NCI-H1436 treated with DMSO at 0.1 percent for 48 hours (cell line): ENCODE measurements at places on chromosomes 4 and X.

GRCh38 chrX:40478474-40479065, 102.2 kb upstream of the ATP6AP2 start:
- DNase-seq = no peak

DNA sequence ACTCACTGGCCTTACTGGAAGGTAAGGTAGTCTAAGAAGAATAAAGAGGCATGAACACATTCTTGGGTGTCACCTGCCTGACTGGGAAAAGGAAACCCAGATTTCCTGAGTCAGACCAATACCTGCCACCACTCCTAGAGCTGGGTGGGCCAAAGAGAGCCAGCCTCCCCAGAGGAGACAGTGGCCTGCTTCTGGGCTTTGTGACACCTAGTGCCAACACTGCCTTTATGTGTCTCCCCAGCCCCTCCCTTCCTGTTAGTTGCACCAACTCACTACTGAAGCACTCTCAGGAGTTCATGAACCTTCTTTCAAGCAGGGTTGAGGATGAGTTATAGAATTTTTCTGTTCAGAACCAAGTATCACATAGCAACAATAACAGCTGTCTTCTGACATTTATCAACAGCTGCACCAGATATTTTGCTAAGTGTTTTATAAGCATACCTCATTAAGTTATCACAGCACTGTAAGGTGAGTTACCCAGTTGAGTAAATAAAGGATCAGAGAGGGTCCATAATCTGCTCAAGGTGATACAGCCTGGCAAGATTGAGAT, 77.6 kb upstream of the ETNPPL start:
- DNase-seq = no peak

- no peak for DNase-seq
Observed at GRCh38 chr4:67751260-67751659, 2.9 kb downstream of the GNRHR start.

GRCh38 chr4:139985401-139985800, 168.6 kb downstream of the MAML3 start:
- DNase-seq = no peak

- DNase-seq = no peak
Observed at GRCh38 chr4:119506806-119507205, 121.8 kb downstream of the PDE5A start.

GRCh38 chr4:16083241-16084191, at the start of gene PROM1:
PROM1 (minus strand) TSS chr4:16084023; CDS start chr4:16075906, 8,117 bp downstream.
- no peak for DNase-seq

DNA sequence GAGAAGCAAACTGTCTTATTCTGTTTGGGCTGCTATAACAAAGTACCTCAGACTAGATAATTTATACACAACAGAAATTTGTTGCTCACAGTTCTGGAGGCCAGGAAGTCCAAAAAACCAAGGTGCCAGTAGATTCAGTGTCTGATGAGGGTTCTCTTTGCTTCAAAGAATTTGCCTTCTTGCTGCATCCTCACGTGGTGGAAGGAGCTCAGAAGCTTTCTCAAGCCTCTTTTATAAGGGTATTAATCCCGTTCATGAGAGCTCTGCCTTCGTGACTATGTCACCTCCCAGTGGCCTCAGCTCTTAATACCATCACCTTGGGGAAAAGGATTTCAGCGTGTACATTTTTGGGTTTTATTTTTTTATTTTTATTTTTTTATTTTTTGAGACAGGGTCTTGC, 20.1 kb downstream of the CA5B start:
- no peak for DNase-seq

GRCh38 chr4:69467797-69468196, 27.9 kb downstream of the UGT2B4 start:
- DNase-seq = no peak

DNA sequence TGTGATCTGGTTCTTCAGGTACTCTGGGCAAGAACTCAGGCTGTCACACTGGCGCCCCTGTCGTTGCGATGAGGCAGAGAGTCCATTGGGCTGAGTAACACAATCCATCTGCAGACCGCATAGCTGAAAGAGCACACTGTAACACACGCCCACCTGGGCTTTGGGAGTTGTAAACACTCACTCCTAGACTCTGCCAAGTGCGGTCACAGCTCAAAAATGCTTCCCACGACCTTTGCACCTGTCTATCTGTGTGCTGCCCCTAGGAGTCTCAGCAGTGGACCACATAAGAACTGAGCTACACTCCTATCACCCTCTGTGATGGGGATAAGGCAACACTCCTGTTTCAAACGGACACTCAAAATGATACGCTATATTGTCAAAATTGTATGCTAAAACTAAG, 2028.3 kb downstream of the PCDH7 start:
- no peak for DNase-seq

DNA sequence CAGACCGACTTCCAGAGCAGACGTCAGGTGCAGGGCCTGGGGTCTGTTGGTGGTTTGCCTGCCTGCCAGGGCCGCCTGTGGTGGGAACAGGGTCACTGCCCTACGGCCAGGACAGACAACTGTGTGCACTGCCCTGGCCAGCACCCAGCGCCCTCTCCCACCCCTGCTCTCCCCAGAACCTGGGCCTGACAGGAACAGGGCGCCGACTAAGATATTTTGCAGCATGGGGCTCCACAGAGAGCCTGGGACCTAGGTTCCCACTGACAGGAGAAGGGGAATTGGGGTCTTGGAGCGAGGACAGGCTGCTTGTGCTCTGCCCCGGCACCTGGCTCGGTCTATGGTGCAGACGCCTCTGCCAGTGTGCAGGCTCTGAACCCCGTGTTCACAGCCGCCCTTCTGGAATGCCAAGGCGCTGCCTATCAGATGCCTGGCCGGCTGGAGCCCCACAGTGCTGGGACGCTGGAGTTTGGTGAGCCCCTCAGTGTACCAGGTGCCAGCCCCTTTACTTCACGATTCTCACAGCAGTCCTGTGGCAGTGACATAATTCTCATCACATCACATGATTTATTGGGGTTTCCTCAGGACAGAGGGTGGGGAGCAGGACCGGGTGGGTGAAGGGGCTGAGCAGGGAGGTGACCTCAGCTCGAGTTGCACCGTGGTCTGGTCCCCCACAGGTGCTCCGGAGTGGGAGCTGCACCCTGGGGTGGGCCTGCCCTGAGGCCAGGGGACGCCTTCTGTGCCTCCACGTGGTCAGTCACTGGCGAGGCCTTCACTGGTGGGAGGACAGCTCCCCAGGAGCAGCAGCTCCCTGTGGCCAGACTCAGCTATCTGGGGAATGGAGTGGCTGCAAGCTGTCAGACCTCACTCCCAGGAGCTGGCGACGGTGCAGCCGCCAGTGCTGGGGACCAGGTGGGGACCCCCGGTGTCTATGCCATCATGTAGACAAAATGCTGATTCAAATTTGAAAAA, 113.8 kb upstream of the LRPAP1 start:
- DNase-seq = no peak

- DNase-seq = no peak
Observed at GRCh38 chr4:40486534-40486933, 143.1 kb downstream of the RBM47 start.

DNA sequence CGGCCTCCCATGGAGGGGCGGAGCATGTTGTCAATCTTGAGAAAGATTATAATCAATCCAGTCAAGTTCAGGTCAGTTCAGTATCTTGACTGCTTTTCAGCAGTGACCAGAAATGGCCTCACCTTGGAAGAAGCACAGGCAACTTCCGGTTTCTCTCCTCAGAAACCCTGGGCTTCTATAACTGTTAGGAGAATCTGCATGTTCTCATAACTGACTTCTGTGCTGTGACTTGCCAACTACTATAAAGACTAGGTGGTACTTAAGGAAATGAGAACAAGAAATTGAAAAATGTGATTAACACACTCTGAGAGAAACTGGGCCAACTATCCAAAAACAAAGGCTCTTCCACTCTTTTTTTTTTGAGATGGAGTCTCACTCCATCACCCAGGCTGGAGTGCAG, 35.9 kb upstream of the TLR3 start:
- no peak for DNase-seq

DNA sequence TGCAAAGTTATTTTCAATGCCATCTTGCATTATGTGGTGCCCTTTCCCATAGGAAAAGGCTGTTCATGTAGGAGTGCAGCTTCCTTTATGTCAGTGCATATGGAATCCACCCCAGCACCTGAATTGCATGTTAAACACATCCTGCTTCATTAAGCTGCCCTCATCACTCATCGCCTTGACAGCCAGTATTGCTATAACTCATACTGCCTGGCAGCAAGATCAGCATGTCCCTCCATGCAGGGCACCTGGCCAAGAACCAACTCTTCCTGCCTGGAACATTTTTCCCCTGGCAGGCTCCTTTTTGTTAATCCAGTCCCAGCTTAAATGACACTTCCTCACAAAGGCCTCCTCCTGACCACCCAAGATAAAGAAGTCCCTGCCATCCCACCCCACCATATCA, 23.5 kb upstream of the CA5B start:
- no peak for DNase-seq

DNA sequence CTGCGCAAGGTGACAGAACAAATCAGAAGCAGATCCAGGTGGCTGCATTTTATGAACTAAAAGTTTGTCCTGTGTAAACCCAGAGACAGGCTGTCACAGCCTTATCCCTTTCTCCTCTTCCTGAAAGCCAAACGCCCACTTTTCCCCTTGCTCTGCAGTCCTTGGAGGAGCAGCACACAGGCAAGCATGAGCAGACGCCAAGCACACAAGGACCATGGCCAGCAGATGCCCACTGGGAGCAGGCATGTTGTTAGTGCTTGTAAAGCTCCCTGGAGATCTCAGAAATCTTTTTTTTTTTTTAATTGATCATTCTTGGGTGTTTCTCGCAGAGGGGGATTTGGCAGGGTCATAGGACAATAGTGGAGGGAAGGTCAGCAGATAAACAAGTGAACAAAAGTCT, 11.5 kb upstream of the HOPX start:
- DNase-seq = no peak

DNA sequence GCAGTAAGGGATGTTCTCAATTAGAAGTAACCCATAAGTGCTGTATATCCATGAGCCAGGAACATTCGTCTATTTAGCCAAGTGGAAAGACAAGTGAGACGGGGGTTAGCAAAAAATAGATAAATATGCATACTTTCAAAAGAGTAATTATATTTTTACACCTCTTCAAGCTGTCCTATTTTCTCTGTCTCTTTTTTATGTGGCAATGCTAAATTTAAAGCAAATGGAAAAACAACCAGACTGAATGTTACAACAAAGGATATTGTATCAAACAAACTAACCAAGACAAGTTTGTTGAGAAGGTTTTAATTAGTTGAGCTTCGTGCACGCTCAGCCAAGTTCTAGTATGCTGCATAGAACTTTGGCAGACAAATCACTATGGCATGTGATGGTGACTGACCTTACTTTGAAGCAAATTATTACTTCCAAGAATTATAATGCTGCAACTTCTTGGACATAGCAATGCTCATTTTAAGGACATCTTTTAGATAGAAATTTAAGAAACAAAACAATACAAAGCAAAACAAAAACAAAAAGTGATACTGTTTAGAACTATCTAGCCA, 61.4 kb upstream of the TMEM150C start:
- no peak for DNase-seq

GRCh38 chr4:137417676-137418075, 114.6 kb downstream of the PCDH18 start:
- DNase-seq = no peak

- no peak for DNase-seq
Observed at GRCh38 chr4:10055871-10056270, 34.6 kb upstream of the SLC2A9 start.

GRCh38 chr4:177242651-177243286, 66.9 kb upstream of the NEIL3 start:
- no peak for DNase-seq

DNA sequence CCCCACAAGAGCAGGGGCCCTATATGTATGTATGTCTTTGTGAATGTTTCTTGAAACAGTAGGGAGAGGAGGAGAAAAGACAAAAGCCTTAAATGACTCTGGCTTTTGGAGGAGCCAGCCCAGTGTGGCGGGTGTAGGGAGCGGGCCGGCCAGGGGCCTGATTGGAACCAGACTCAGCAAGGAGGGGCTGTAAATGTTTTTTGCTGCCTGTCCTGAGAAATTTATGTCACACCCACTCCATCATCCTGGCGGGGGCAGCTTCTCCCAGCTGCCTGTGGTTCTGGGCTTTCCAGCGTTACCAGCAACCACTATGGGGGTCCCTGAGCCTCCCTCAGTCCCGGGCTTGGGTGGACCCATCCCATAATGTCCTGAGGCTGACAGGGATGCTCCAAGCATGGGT, 130.8 kb downstream of the PJA1 start:
- no peak for DNase-seq

DNA sequence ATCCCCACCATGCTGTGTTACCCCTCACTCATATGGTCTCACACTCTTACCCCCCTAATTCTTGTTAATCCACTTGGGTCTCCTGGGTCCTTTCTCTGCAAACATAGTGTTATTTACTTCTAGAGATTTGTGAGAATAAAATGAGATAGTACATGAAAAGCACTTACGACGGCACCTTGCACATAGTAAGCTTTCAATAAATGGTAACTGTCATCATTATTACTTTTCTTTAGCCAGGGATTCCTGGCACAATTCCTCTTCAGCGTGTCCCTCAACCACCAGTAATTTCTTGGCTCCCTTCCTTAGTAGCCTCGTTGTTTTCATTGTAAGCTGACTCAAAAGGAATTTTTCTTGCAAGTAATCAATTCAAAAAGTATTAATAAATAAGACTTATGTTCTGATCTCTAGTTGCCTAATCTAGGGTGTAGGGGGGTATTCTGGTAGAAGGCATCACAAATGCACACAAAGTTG, 30.1 kb upstream of the RBMX start:
- DNase-seq = no peak

DNA sequence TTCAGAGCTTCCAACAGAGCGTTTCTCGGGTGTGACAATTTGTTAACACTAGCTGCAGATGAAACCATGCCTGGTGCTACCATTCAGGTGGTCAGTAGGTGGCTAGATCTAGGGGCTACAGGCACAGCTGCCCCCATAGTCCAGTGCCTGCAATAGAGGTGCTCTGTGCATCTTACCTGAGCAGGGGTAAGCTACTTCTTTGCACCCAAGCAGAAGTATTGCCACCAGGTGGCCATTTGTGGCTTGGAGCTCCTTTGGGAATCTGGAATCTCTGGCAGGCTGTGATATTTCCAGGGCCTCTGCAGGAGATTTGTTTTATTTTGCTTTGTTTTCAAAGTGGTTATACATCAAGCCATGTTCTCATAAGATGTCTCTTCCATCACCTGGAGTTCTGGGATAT, 170.7 kb upstream of the PUDP start:
- DNase-seq = no peak

DNA sequence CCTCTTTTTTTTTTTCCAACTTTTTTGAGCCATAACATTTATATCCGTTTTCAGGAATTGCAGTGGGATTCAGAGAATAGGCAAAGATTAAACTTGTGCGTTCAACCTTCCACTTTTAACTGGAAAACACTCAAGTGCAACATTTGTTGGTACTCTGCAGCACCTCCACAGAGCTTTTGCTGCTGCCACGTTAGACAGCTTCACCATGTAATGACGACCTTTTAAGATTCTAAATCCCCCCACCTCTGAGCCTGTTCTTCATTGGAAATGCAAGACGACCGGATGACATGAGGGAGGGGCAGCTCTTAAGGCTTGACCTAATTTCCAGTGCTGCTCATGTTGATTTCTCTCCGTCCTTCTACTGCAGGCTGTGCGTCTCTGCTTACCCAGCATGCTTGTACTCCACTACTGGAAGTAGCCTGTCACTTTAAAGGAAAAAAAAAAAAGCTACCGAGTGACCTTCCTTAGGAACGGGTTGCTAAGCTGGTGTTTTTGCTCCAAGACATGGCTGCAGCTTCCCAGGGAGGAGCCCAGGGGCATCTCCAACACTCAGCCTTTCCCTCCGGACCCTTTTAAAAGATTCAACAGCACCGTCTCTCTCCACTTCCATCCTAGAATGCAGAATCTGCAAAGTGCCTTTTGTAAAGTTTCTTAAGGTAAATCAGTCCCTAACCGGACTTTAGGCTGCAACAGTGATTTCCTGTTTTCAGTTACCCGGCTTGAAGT, at the start of gene CC2D2A:
Gene CC2D2A, plus strand, starts transcription at position 481 of the 726 bp plus-strand sequence. CDS start 6,051 bp downstream, outside the sequence.
- no peak for DNase-seq
